EH (cell line): ENCODE measurements at places on chromosomes 7 and 10.

DNA sequence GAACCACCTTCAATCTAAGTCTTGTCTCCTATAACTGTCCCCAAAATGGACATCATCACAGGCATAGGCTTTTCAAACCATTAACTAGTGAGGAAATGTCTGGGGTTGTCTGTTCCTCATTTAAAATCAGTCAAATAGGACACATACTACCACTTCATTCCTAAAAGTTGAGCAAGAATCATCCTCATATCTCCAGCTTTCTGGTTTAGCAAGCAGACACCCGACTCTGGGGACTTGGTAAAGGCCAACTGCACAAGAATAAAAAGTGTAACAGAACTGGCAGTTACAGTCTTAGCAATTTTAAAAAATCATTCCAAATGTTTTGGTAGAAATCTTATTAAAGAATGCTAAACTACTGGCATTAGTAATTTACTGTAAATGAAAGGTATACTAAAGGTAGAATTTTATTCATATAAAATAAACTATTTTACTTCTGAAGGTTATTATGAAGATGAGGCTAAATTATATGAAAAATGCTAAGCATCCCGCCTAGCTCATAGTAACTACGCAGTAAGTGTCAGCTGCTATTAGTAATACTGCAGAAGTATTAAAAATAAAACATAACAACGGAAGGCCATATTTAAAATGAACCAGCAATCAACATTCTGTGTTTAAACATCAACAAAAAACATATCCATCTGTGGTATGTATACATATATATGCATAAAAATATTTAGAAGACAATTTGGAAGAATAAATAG lies 60.8 kb downstream of the ZNF438 start:
- DNase-seq = peak; percentile 58

DNA sequence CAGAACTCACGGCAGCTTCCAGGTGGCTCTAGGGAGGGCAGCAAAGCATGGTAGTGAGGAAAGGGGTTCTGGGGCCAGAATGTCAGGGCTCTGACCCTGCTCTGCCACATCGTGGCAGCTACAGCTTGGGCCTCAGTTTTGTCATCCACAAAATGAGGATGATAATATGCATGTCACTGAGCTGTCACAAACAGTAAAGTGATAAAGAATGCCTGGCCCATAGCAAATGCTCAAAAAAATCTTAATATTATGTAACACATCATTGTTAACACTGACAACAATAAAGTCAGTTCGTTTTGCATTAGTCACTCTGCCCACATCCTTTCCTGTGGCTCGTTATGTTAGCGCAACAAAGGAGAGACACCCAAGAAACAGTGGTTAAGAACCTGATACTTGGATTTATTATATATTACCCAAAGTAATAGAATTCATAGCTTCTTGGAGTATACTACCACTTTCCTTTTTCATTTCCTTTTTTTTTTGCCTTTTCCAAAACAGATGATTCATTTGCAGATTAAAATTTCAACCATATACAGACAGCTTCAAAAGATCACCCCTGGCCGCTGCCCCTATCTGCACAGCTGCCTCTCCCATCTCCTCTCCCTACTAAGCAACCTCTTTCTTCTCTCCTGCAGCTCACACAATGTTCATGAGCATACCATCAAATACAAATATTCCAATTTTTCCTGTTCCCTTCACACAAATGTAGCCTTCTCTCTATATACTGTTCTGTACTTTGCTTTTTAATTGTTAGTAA lies 45.5 kb upstream of the DDC start:
- DNase-seq = peak; percentile 72

GRCh38 chr7:33449847-33450246 lies 320.5 kb downstream of the BBS9 start:
- no peak for DNase-seq

GRCh38 chr10:72765051-72765745 lies 73.3 kb downstream of the MCU start:
- DNase-seq = peak; percentile 53

GRCh38 chr7:107551936-107552335 lies 11.8 kb downstream of the COG5 start:
- DNase-seq = peak; percentile 50

- DNase-seq = no peak
Observed at GRCh38 chr7:17311952-17312351, 13.5 kb downstream of the AHR start.

DNA sequence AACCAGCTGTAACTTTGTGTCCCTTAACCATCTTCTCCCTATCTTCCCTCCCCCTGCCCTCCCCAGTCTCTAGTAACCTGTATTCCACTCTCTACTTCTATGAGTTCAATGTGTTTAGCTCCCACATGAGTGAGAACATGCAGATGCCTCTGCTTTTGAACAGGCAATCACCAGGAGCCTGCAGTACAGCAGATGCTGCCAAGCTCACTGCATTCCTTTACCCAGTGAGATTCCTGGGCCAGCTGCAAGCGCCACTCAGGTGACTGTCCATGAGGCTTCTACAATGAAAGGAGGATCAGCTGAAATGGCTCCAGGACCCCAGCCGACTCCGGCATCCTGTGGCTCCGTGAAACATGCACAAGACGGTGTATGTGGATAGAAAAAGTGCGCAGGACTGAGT lies 15.7 kb downstream of the GRID1 start:
- no peak for DNase-seq

- no peak for DNase-seq
Observed at GRCh38 chr10:70352401-70353097, 29.9 kb downstream of the LRRC20 start.

- no peak for DNase-seq
Observed at GRCh38 chr7:34900891-34901513, 136.3 kb downstream of the DPY19L1 start.
